NCI-H1694 (cell line): ENCODE measurements at places on chromosomes 6 and 20.

GRCh38 chr6:101544286-101544685, 150.8 kb downstream of the GRIK2 start:
- DNase-seq: no peak

DNA sequence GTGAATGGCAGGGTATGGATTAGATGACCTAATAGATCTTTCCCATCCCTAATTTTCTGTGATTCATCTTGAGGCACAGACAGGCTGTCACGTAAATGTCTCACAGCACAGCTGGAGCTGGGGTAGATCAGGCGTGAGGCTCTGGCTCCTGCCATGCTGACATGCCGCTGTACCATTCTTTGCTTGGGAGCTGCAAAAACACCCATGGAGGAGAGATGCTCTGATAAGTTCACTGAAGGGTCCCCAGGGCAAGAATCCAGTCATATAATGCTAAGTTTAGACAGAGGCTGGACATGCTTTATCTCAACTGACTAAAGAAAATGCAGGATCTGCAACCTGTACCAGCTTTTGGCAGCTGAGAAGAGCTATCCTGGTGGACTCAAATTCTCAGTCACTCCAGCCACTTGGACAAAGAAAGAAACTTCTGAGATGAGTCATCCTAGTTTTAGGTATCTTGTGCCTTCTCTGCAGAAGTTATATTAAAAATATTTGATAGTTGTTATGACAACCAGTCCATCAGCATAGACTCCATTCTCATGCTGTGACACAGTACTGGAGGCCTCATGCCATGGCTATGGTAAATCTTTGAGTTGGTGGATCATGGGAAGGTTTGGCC, 185.1 kb upstream of the RAB32 start:
- DNase-seq: no peak

GRCh38 chr20:1900321-1900801, 5.2 kb downstream of the SIRPA start:
- DNase-seq: no peak

- DNase-seq: no peak
Observed at GRCh38 chr6:13788820-13789219, 25.5 kb downstream of the MCUR1 start.

- DNase-seq: no peak
Observed at GRCh38 chr6:133131621-133132465, 109.3 kb upstream of the EYA4 start.

DNA sequence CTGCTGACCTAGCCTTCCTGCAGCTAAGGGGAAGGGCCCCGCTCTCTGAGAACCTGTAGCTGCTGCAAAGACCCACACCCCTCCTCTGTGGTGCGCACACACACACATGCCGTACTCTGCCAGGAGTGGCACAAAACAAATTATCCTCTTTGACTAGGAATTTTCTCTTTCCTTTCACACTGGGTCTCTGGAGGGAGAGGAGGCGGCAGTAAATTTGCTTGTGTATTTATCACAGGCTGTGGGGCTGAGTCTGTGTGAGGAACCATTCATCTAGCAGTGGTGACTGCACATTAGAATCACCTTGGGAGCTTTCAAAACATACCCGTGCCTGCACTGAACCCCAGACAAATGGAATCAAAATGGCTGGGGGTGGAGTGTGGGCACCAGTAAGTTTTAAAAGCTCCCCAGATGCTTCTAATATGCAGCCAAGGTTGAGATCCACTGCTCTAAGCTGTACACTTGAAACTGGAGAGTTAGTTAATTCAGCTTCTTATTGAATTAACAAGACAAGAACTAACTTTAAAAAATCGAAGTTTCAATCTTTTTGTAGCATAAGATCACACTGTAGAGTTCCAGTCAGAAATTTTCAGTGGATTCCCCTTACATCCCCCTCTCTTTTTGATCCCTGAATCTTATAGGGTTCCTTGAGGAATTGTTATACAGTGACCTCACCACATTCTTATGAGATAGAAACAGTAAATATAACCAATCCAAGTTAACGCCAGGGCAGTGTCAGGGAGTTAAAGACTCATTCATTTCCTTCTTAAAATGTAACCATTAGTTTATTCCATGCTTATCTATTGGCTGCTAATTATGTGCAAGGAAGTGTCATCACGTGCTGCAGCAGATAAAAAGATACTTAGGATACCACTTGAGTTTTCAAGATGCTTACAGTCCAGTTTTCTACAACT, 29.8 kb upstream of the GMDS start:
- no peak for DNase-seq

DNA sequence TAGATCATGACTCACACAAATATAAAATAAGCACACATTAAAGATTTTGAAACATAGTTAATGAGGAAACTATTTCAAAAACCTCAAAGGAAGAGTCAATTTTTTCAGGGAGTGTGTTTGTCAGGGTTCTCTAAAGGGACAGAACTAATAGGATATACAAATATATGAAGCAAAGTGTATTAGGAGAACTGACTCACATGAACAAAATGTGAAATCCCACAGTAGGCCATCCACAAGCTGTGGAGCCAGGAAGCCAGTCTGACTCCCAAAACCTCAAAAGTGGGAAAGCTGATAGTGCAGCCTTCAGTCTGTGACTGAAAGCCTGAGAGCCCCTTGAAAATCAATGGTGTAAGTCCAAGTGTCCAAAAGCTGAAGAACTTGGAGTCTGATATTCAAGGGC, 898.0 kb upstream of the EYS start:
- no peak for DNase-seq

DNA sequence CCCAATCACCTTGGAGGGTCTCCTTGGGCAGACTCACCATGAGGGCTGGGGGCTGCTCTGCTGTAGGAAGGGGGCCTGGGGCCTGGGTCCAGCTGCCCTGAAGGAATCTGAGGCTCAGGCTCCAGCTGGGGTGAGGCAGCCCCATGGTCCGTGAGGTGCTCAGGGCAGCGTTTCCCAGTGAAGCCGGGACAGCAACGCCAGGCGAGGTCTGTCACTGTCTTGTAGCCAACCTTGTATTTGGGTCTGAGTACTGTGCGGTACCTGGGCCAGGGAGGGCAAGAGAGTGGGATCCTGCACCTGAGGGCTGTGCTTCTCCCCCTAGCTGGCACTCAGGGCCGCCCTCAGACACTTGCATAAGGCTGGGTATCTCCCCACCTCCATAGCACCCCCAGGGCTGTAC, 3.0 kb downstream of the EMILIN3 start:
- DNase-seq: no peak

DNA sequence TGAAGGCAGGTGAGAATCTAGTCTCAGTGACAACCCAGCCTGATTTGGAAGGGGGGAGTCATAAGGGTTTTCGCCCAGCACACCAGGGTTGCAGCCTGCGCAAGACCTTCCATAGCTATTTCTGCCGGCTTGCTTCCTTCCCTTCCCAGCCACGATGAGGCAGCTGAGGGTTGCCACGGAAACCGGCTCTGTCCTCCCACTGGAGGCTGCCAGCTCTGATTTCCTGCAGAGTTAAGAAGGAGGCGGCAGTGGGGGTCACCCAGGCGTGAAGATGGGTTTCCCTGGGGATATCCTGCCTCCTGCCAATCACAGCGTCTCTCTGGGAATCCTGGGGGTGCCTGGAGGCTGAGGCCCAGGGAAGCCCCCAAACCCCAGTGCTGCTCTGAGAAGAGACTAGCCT, 23.1 kb upstream of the KCNB1 start:
- peak; percentile 55 for DNase-seq

DNA sequence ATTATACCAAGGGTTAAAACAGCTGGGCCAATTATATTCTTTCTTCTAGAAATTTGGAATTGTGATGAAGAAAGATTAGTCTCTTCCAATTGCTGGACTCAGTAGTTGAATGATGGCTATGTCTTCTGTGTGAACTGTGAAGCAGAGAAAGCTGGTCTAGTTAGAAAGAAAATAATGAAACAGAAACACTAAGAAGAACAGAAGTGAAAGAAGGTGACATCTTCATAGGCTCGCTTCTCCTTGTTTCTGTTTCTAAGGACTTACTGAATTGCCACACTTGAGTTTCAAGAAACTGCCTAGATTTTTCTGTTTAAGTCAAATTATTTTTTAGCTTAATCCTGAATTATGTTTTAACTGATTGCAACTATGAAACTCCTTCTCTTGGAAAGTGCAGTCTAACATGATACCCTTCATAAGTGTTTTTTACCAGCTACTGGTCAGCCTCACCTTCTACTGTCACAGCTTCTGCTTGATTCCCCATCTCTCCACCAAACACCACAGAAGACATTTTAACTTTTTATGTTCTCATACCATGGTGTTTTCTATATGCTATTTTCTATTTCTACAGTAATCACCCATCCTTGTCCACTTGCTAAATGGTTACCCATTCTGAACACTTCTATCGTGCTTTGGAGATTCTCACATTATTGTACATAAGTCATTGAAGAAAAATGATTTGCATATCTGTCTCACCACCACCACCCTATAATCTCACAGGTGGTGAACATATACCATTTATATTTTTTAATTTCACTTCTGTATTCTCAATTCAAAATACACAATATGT, 268.8 kb downstream of the GRIK2 start:
- no peak for DNase-seq

- no peak for DNase-seq
Observed at GRCh38 chr20:3447321-3447720, 23.5 kb upstream of the ATRN start.

- no peak for DNase-seq
Observed at GRCh38 chr6:21614226-21614625, 20.7 kb downstream of the SOX4 start.

GRCh38 chr6:133778414-133779130, 110.3 kb upstream of the TCF21 start:
- no peak for DNase-seq

GRCh38 chr6:36525346-36525745, 21.9 kb downstream of the STK38 start:
- DNase-seq: no peak

DNA sequence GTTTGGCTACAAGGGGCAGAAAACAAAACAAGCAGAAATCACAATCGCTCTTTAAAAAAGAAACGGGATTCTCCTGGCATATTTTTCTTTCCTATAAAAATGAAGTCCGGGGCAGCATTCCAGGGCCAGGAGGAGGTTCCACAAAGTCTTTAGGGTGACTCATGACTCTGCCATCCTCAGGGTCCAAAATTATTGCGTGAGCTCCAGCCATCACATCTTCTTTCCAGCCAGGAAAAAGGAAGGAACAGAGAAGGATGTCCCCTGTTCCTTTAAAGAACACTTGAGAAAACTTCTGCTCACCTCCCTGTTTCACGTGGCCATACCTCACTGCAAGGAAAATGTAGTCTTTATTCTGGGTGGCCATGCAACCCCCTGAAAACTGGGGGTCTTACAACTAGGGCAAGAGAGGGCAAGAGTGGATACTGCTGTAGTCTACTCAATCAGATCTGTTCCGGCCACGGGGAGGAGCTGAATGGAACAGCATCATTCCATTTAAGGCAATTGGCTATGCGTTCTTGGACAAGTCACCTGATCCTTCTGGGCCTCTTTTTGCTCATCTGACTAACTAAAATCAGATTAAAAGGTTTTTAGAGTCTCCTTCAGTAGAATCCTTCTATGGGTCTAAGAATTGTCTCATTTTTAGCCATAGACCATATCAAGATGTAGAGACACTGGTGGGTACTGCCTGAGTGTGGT, 49.4 kb downstream of the CTCFL start:
- no peak for DNase-seq

DNA sequence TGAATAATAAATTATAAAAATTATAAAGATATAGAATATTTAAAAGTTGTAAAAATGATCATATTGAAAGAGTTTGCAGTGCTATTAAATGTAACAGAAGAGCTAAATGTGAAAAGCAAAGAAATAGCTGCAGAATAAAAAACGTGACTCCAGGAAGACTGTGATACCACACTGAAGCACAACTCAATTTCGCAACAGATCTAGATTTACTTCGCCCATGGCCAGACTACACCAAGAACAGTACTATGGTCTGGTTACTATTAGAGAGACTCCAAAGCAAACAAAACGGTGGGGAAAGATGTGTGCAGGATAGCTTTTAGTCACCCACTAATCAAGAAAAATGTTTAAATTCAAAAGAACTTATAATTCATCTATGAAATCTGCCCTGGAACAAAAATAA, 1.9 kb downstream of the CHD6 start:
- DNase-seq: no peak

GRCh38 chr6:31349301-31349700, 7.7 kb downstream of the HLA-B start:
- no peak for DNase-seq

- no peak for DNase-seq
Observed at GRCh38 chr6:34959224-34959623, 70.2 kb downstream of the ANKS1A start.

- no peak for DNase-seq
Observed at GRCh38 chr20:47734870-47735269, 50.4 kb downstream of the SULF2 start.

- no peak for DNase-seq
Observed at GRCh38 chr6:82616386-82617028, 252.9 kb downstream of the TPBG start.

DNA sequence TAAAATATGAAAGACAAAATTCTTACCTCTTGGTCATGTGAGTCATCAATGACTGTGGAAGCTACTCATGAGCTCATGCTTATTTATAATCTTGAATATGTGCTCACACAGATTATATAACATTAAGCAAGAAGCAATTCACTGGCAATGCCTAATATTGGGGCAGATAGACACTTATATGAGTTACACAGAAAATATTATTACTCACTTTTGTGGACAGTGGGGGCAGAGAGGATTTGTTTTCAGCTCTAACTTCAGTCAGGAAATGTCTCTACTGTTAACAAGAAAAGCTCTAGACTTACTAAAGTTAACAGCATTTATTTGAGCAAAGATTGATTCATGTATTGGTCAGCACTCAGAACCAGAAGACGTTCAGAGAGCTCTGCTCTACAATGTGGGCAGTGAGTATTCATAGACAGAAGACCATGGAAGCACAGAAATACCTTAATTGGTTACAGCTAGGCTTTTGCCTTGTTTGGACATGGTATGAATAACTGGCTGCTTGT, 85.8 kb upstream of the AHI1 start:
- DNase-seq: no peak

DNA sequence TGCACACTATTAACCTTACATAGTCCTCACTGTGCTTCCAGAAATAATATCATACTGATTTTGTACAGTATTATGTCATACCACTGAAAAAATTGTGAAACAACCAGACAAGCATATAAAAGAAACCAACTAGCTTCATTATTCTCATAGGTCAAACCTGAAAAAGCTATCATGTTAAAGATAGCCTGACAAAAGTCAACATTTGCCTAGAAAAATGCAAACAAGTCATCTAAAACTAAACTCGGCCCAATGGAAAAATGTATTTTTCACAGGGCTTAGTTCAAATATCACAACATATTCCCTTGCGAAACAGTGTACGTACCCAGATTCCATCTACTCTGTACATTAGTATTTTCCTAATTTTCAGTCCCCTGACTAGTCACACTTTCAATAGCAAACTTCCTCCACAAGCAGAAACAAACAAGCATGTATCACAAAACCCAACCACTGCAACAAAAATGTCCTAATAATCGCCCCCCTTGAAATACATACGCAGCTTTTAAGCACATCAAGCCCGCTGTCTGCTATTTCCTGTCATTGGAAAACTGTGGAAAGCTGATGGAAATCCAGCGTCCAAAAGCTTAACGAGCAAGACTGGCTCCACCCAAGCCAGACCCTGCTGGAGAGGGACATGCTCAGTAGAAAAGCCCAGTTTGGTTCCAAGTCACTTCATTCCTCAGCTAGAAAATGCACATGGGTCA, 93.1 kb downstream of the EPB41L2 start:
- no peak for DNase-seq

GRCh38 chr6:144840619-144841018, 555.5 kb downstream of the UTRN start:
- DNase-seq: no peak

GRCh38 chr6:131635384-131636340, 1.4 kb upstream of the ENPP3 start:
- DNase-seq: no peak

GRCh38 chr6:593907-594212, 63.0 kb downstream of the HUS1B start:
- DNase-seq: no peak

- no peak for DNase-seq
Observed at GRCh38 chr6:31266567-31267360, 5.1 kb downstream of the HLA-C start.
